ENCODE measurements at places on chromosomes 12 and 14.

DNA sequence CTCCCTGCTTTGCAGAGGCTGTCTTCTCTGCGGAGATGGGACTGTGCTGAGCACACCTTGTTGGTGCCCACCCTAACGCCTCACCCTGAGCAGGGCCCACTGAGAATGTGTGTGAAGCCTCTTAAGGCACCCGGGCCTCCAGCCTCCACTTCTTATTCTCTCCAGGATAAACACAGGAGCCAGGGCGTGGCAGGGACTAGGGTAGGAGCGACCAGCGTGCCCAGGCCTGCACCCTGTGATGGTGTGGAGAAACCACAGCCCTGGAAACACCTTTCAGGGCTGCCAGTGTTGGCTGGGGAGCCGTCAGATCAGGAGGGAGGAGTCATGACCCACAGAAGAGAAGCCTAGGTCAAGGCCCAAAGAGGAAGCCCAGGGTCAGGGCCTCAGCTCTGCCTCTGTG is 41.3 kb downstream of the VDR start:
- no peak for DNase-seq

GRCh38 chr12:22256041-22256441 is 78.5 kb downstream of the ST8SIA1 start:
- DNase-seq: no peak

- no peak for DNase-seq
These were observed 107.2 kb upstream of the VASH1 start for GRCh38 chr14:76653875-76654572.

DNA sequence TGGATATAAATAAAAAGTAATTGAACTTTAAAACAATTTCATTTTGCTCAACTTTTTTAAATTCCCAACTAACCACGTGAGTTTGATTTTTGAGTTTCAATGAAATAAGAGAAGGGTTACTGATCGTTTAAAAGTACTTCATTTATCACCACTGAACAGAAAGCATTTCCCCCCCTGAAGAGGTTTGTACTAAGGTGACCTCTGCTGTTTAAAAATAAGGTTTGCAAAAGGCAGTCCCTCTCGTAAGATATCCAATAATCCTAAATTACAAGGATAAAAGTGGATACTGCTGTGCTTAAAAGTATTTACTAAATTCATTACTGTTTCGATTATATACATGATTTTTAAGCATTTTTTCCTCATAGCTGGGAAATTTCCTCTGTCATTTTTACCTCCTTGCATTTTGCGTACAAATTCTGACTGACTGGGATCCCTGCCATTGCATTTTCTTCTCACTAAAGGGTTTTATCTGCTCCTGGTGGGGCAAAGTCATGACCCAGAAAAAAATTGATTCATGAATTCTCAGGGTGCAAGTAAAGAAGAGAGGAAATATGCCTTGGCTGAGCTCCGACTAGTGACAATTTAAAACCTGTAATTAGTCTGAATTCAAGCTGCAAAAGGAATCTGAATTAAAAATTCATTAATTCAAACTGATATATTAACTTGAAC is 463.8 kb downstream of the PRKD1 start:
- no peak for DNase-seq

GRCh38 chr12:107564946-107565345 is 120.7 kb upstream of the PWP1 start:
- DNase-seq: peak; percentile 11

- DNase-seq: no peak
These were observed 387.9 kb downstream of the SYT1 start for GRCh38 chr12:79252358-79253075.

DNA sequence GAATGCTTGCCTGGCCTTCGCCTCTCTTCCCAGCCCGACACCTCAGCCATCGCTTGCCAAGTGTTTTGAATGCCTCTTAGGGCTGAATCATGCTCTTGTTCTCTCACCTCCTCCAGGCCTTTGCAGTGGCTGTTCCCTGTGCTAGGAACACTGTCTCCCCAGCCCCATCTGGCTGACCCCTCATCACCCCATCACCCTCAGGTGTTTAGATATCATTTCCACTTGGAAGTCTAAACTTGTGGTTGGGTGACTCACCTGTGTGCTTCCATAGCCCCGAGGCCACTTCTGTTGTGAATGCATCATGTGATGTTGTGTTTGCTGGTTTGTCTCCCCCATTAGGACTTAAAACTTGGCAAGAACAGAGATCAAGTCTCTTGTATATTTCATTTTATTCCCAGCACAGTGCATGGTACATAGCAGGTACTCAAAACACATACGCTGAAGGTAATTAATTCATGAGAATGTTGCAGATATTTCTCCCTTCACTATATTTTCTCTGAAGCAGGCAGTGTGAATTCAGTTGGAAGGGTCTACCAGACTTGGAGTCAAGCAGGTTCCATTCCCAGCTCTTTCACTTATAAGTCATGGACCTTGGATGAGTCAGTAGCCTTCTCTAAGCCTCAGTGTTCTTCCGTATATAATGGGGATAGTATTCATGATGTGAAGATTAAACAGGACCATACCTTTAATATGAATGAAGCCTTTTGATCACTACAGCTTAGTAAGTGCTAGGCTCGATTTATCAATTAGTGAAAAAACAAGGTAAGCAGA is 67.8 kb downstream of the HRK start:
- DNase-seq: no peak

DNA sequence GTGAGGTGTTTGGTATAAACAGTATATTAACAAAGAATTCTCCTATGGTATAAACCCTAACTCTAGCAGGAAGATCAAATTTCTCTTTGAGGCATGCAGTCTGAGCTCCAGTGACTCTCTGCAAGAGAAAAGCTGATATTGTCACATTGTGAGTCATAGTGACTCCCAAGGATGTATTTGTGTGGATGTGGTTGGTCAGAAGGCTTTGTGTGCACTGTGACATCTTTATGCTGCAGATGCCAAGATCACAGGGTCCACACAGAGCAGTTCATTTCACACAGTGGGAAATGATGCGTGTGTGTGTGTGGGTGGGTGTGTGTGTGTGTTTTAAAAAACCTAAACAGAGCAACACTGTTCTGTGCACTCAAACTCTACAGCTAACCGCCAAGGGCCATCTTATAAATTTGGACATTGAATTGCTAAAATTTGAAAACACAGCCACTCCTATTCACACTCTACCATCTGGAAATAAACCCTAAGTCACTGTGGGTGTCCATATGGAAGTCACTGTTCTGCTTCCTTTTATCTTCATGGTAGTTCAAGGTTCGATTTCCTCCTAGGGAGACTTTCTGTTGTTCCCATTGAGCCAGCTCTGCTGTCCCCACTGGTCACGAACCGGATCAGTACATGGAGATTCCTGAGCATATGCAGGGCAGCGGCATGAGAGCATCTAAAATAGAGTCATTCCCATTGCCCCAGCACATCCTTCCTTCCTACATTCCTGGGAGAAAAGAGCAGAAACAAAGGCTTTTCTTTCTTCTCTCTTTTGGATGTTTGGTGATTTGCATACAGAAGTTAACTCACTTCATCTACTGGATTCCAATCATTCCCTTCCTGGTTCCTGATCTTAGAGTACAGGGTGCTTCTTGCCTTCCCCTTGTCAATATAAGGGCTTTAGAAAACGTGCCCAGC is 727.6 kb downstream of the DIO2 start:
- no peak for DNase-seq

DNA sequence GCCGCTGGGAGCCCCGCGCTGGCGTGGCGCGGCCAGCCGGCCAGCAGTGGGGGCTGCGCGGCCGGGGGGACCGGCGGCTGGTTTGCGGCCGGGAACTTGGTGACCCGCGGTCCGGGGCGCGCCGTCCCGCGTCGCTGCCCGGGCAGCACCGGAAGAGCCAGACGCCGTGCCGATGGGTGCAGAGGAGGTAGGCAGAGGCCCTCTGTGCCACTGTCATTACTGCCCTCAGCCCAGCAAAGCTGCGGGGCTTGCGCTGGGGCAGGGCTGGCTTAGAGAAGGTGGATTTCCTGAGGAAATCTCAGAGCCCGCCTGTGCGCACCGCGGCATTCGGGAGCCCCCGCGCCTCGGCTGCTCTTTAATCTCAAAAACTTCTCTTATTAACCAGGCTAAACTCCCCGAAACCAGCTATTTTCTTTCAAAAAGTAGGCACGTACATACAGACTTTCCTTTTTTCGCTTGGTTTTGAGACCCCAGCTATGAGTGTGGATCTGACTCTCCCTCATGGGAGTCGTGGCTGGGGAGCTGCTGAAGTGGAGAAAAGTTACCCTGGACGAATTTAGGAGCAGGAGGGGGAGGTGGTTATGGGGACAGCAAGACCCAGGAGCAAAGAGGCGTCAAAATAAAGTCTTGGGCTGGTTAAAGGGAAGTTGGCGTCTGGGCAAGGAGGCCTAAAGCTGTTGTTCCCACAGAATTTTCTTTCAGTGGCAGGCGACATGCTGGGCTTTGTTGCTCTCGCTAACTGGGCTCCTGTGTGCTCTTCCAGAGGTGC is 802 bp downstream of the SUSD6 start:
- peak; percentile 71 for DNase-seq

GRCh38 chr14:59788176-59788575 is 82.4 kb downstream of the RTN1 start:
- DNase-seq: no peak

DNA sequence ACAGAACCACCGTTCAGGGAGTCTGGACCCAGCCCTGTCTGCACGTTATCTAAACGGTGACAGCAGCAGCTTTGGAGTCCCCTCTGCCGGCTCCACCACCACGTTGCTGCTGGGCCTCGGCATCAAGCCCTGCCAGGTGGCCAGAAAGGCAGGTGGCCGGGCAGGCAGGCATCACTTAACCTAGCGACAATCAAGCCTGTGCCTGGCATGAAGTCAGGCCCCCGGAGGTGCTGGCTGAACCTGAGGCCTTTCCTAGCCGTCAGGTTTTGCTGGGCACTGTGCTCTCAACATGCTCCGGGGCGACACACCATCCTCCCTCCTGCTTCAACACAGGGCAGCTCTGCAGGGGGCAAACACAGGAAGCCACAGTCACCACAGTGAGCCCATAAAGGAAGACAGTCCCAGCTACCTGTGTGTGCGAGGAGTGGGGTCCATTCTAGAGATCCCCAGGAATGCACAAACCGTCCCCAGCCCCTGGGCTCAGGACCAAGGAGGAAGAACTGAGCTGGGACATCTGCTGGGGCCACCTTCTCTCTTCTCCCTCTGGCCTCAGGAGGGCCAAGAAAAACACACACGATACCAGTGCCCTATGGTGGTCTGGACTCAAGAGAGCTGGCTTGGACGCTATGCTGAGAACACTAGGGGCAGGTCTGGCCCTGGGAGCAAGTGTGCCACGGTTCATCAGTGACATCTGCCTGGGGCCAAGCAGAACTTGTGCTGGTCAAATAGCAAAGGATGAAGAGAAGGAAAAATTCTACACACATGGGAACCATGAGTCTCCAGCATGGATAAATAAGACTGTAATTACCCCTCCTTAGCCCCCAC is 44.7 kb downstream of the CCDC88C start:
- DNase-seq: no peak

GRCh38 chr14:91482263-91483013 is 27.7 kb downstream of the PPP4R3A start:
- peak; percentile 71 for DNase-seq

DNA sequence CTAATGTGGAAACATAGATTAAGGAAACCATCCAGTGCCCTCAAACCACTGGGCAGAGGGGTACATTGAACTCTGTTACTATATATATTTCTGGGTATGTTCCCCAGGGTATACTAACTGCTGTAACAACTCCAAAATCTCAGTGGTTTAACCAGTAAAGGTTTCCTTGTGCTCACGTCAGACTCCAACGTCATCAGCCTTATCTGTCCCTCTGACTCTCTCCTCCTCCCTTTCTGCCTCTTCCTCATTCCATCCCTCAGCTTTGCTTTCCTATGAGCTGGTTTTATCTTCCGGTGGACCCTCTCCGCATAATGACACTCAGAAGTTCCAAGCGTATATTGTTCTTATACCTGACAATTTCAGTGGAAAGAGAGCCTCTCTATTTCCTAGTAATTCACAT is 21.2 kb upstream of the SMCO2 start:
- DNase-seq: no peak

GRCh38 chr12:116990971-116991966 is 80.5 kb downstream of the FBXW8 start:
- DNase-seq: peak; percentile 64

DNA sequence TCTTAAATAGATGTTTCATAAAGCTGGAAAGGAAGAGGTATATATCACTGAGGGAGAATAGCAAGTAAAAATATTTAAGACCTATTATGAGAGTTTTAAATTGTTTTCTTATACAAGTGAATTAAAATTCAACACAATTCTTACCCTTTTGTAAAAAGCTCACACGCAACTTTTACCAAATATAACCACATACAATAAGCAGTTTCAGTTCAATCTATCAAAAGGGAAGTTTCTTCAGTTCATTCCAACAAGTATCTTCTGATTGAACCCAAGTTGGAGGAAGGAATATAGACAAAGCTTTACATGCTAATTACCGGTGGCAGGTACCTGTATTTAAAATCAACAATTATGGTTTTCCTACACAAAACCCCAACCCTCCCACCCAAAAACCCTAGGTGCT is 41.1 kb downstream of the GTF2A1 start:
- DNase-seq: no peak

DNA sequence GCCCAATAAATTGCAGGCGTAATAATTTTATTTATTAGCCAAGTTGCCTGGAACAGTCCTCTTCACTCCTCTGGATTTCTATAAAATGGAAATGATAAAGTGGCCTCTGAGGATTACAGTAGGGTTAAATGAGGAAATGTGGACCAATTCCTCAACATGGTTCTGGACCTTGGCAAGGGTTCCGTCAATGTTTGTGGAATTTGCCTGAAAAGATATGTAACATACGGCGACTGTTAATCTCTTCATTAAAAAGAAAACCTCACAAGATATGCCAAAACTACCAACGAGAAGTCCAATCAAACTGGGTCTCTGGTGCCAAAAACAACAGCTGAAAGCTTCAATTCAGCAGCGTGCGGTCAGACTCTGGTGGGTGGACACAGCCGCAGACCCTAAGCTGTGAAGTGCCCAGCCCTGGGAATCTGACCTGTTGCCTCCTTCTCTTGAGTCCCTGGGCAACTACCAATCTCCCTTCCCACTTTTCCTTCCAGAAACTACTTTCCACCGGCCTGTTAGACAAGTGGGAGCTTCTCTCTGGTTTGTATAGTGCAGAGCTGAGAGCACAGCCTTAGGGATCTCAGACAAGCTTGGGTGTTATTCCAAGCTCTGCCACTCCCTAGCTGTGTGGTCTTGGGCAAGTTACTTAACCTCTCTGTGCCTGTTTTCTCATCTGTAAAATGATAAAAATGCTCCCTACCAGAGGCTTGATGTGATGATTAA is 190.5 kb upstream of the GSC start:
- no peak for DNase-seq

DNA sequence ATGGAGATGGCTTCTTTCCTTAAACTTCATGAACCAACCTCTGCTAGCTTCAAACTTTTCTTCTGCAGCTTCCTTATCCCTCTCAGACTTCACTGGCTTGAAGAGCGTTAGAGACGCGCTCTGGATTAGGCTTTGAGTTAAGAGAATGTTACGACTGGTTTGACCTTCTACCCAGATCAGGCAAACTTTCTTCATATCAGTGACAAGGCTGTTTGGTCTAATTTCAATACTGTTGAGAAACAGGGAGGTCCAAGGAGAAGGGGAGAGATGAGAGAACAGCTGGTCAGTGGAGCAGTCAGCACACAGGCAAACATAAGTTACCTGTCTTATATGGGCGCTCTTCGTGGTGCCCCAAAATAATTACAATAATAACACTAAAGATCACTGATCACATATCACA is 14.9 kb downstream of the SCAF11 start:
- no peak for DNase-seq

Data from adipocyte (in vitro differentiated cells).